ENCODE measurements at places on chromosomes 7 and 10.

GRCh38 chr10:55220975-55221374 is 419.9 kb upstream of the PCDH15 start:
- DNase-seq: no peak

DNA sequence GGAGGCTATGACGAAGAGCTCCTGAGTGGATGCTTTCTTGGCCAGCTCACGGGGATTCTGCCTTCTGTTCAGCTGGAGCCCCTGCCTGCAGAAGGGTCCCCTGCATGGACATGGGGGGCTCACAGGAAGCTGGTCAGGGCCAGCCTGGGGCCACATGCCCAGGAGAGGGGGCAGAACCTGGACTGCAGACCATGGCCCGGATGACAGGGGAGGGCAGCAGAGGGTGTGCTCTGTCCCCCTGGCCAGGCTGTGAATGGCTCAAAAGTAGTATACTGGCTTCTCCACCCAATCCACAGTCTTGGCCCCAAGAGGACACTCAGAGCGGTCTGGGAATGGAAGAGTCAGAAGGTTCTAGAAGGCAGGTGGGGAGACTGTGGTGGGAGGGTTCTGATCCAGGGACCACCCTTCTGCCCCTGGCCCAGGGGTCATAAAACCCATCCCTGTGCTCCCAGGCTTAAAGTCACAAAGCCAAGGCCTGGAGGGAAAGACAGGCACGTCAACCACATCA is 40.3 kb downstream of the PPIF start:
- no peak for DNase-seq

GRCh38 chr7:21934808-21935207 is 10.9 kb downstream of the CDCA7L start:
- peak; percentile 13 for DNase-seq

DNA sequence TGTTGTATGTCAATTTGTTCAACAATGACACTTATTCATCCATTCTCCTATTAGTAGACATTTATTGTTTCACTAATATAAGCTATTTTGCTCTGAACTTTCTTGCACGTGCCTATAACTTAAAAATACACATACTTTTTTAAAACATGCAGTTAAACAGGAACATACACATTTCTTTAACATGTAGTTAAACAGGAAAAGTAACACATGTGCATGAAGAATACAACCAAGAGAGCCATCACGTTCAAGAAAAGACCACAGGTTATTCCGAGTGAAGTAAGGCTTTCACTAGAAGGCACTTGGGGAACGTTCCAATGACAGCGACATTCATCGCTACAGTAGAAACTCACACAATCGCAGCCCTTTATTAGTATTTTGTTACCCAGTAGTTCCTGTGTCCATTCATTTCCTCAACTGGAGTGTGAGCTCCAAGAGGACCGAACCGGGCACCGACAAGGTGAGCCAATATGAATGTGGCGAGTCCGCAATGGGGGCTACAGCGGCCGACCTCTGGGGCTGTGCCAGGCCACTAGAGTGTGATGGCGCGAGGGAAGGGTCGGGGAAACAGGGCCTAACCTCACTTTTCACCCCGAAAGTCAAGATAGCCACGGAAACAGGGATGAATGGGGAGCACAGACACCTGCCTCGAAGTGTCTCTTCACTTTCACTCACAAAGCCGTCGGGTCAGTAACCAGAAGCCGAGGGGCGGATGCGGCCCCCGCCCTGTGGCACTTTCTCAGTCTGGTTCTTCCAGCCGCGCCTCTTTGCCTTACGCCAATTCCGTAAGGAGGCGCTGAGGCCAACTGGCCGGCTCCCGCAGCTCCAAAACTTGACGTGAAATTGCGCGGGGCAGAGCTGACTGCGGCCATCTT is 775 bp upstream of the SEPTIN7 start:
- peak; percentile 92 for DNase-seq

GRCh38 chr7:148204639-148205304 is 385.8 kb upstream of the C7orf33 start:
- no peak for DNase-seq

DNA sequence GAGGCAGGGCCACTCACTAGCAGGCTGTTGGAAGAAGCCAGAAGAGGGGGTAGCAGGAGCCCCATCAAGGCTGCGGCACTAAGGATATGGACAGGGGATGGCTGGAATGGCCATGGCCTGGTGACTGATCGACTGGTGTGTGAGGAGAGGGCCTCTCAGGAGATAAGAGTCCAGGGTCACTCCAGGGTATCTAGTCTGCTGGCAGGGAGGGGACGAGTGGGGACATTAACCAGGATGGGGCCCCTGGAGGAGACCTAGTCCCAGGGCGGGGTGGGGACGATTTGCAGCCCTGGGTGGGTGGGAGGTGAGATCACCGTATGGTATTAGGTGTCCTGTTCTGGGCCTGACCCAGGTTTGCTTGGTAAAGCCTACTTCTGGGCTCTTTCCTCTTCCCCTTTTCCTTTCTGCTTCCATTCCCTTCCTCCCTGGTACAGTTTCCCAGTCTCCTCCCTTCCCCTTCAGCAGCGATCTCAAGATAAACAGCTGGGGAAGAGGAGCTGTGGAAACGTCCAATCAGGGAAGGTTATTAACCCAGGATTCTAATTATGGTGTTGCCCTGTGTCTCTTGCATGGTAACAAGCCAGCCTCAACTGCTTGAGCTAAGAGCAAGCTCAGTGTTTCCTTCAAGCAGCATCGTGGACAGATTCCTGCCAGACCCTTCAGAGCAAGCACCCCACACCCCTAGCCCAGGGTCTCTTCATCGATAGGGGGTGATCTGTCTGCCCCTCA is 233.2 kb downstream of the RPS24 start:
- no peak for DNase-seq

DNA sequence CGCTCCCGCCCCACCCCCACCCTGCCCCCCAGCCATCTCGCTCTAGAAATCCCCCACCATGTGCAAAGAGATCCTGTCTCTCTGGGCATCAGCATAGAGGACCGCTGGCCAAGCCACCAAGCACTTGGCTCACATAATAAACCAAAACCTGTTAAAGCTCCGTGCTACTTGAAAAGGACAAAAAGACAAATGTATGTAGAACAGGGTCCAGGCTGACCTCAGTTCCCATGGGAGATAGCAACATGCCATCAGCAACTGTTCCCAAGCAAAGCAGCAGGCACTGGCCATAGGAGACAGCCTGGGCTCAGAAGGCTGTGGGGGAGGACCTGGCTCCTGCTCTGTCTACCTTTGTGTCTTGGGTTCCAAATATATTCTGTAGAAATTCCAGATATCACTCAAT is 38.4 kb upstream of the GDF10 start:
- no peak for DNase-seq

- no peak for DNase-seq
Measured at GRCh38 chr7:51233374-51233773, 83.2 kb downstream of the COBL start.

DNA sequence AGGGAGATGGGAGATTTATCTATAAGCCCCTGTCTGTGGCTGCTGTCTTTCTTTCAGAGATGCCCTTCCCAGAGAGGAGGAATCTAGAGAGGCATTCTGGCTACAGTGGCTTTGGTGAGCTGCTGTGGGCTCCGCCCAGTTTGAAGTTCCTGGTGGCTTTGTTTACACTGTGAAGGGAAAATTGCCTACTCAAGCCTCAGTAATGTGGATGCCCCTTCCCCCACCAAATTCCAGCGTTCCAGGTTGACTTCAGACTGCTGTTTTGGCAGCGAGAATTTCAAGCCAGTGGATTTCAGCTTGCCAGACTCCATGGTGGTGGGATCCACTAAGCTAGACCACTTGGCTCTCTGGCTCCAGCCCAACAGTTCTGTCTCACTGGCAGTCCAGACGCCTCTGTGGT is 951.6 kb downstream of the CCSER2 start:
- no peak for DNase-seq

DNA sequence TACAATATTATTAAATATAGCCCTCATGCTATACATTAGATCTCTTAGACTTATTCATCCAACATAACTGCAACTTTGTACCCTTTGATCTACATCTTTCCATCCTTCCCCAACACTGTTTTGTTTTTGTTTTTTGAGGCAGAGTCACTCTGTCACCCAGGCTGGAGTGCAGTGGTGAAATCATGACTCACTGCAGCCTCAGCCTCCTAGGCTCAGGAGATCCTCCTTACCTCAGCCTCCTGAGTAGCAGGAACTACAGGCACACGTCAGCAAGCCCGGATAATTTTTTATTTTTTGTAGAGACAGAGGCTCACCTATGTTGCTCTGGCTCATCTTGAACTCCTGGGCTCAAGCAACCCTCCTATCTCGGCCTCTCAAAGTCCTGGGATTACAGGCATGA is 53.3 kb downstream of the NT5C2 start:
- DNase-seq: no peak

- no peak for DNase-seq
Measured at GRCh38 chr10:132526676-132527075, 10.9 kb upstream of the INPP5A start.

- peak; percentile 25 for DNase-seq
Measured at GRCh38 chr10:55631071-55631654, 729.9 kb downstream of the ZWINT start.

DNA sequence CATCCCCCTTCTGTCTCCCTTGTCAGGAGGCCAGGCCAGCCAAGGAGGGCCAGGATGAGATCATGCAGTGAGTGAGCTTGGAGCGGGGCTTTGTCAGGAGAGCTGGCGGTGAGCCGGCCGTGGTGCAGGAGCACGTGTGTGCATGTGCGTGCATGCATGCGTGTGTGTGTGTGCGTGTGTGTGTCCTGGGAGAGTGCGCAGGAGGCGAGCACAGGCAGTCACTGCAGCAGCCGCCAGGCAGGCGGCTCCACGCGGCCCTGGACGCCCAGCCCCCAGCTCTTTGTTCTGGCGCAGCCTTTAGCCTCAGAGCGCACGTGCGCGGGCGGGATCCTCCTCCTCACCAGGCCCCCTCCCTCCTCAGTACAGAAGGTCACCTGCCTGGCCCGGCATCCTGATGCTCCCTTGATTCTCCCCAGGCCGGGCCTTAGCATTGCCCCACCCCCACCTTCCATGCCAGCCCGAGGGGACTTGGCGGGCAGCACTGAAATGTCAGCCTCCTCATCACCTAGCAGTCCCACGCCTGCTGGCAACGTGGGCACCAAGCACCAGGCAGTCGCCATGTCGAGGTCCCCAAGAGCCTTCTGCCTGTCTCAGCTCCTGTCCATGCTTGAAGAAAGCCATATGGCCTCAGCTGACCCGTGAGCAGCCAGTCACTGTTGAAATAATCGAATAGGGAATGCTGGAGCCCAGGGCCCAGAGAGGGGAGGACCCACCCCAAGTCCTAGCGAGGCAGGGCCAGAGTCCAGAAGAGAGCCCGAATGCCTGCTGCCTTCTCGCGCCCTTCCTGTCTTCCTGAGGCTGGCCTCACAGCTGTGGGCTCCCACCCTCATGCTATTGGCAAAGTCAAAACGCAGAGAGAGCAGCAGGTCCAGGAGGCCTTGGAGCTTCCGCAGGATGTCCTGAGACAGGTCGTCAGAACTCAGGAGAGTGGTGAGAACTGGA is 125.9 kb upstream of the PPIF start:
- DNase-seq: no peak

DNA sequence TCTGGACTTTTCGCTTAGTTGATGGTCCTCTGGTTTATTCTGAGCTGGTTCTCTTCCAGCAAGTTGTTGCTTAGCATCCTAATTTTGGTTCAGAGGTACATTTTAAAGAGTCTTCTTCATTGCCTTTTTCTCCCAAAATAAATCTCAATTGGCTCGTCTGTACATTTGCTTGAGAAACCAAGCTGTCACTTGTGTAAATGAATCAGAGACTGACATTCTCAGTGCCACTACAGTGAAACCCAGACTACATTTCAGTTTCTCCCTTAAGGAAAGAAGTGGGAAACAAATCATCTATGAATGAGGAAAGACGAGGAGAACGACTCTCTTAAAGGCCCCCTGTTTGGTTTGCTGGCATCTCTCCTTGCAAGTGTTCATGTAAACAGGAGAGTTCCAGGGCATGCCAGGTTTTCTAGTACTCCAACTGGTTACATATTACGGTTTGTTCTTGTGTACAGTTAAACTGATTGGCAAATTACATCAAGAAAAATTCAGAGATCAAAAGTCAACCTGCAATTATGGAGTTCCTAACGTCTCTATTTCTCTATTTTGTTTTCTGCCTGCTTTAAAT is 654.6 kb downstream of the SH2D4B start:
- DNase-seq: no peak

- no peak for DNase-seq
Measured at GRCh38 chr7:43700646-43701499, 28.4 kb downstream of the COA1 start.

DNA sequence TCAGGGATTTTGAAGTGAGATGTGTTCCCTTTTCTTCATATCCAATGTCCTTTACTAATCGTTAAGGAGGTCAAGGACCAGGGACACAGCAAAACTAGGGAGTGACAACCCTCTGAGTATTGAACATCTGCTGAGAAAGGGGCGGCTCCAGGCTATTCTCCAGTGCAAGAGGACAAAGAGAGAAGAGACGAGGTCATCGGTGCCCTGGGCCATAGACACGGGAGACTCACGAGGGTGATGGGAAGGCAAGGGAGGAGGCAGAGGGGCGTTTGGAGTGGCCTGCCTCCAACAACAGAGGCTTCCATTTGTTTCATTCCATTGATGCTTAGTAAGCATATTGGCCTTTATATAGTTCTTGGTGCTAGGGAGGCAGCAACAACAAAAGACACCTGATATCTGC is 268.4 kb downstream of the CXCL12 start:
- DNase-seq: no peak

Measured in suppressor macrophage treated with lipopolysaccharide for 1 hour (primary cell).